DND-41 (cell line): ENCODE measurements at places on chromosomes 4 and X.

- DNase-seq = peak; percentile 67
These were observed 449 bp downstream of the FBXL5 start for GRCh38 chr4:15654593-15655222.

GRCh38 chr4:55181010-55182005, 55.9 kb upstream of the KDR start:
- no peak for DNase-seq

DNA sequence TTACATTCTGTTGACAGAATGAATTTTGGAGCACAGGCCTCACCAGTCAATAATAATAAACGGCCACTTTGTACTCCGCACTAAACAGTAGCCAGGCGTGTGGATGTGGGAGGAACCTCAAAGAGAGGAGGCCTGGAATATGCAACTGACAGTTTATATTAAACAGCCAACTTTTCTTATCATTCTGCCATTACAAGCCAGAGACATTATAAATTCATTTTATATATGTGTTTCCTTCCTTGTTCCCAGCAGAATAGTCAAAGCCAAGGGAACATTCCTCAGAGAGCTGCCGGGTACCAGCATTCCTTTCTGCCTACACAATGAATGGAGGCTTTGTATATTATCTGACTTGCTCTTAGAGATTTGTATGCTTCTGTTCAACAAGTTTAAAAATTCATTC, 436.5 kb upstream of the FTHL17 start:
- DNase-seq = no peak

DNA sequence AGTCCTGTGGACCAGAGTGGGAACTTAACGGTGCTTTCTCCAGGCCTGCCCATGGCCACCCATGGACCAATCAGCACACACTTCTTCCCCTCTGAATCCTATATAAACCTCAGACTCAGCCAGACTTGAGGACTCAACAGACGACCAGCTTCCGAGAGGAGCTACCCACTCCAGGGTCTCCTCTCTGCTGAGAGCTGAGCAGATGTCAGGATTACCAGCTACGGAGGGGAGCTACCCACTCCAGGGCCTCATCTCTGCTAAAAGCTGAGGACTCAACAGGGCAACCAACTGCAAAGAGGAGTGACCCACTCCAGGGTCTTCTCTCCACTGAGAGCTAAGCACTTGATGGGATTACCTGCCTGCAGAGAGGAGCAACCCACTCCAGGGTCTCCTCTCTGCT, 80.0 kb upstream of the DDX60 start:
- peak; percentile 42 for DNase-seq

DNA sequence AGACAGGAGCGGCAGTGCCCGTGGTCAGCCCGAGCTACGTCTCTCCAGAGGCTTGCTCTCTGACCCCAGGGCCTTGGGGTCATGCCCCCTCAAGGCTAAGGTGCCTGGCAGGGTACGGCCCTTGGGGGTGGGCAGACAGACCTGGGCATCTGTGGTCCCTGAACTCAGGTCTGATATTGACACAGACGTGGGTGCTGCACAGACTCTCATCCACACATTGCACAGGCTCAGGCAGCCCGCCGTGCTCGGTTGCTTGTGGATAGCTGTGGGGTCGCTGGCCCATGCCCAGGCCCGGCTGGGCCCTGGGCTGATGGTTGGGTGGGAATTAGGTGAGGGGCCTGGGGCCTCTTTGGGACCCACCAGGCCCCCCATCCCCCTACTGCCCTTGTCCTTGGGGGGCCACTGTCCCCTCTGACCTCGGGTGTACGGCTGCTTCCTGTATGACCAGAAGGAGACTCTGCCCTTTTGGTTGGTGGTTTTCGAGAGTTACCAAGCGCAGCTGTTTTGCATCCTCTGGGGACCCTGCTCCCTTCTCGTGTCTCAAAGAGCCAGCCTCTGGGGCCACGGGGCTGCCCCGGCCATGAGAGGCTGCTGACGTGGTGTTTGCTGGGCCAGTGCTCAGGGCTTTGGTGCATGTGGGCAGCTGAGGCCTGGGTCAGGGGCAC, 10.1 kb downstream of the FGFRL1 start:
- DNase-seq = no peak

GRCh38 chr4:8218371-8219031, 19.4 kb downstream of the SH3TC1 start:
- peak; percentile 67 for DNase-seq
